Karpas-422 (cell line): ENCODE measurements at places on chromosomes 12 and 14. TPM values are rescaled to one million over a fixed set of nuclear protein-coding genes. Genes with fewer than 3 reads are reported as not detected.

Gene TMEM63C
- total RNA-seq: 5.0 and 8.4 TPM in 2 replicates

Gene DTX1
- 227 and 481 TPM in 2 replicates for total RNA-seq

Gene MYF5
- not detected in 2 replicates for total RNA-seq

Gene ALG10
- 22.9 and 41.0 TPM in 2 replicates for total RNA-seq

Gene DHRS1
- 27.1 and 35.9 TPM in 2 replicates for total RNA-seq

Gene SYNDIG1L
- not detected in 2 replicates for total RNA-seq

Gene TRIM9
- total RNA-seq: 0.63 and 1.7 TPM in 2 replicates

Gene LAG3
- 0.22 and 0.32 TPM in 2 replicates for total RNA-seq

DNA sequence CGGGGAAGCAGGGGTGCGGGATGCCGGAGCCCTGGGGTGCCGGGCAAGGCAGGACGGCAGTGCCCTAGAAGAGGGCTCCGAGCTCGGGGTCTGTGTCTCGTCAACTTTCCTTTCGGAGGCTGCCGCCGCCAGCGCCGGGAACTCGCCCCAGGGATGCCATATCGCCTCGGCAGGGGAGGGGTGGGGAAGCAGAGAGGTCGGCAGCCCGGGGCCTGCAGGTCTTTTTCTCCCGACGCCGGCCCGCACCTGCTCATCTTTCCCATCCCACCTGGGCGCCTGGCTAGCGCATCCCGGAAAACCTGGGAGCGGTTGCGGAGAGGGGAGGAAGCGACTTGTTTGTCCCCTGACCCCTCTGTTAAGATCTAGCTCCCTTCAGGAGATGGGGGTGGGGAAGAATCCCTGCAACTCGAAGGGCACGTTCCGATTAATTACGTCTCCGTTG, 547 bp downstream of the CNTN1 start:
- no peak for DNase-seq

DNA sequence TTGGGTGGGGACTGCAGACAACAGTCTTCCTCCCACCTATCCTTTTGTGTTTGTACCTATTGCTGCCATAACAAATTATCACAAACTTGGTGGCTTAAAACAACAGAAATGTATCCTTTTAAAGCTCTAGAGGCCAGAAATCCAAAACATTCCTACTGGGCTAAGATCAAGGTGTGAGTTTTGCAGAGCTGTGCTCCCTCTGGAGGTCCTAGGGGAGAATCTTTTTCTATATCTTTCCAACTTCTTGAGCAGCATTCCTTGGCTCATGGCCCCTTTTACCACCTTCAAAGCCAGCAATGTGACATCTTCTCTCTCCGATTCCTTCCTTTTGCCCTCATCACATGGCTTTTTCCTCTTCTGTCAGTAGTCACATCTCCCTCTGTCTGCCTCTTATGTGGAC, 190.6 kb downstream of the TTC8 start:
- DNase-seq: no peak

- no peak for DNase-seq
These were observed 42.8 kb downstream of the BCAT1 start for GRCh38 chr12:24906141-24906540.

DNA sequence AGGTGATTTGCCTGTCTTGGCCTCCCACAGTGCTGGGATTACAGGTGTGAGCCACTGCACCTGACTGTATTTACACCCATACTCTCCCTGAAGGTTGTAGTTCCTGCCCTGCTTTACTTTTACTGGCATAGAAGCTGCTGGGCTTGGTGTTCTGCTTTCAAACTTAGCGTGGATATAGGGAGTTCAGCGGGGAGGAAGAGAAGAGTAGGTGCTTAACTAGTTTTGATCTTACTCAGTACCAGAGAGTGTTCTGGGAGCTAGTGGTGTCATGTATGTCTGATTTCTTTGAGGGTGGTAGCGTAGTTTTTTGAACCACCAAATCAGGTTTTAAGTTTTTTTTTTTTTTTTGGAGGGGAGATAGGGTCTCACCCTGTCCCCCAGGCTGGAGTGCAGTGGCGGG, 13.8 kb downstream of the RCOR1 start:
- no peak for DNase-seq

DNA sequence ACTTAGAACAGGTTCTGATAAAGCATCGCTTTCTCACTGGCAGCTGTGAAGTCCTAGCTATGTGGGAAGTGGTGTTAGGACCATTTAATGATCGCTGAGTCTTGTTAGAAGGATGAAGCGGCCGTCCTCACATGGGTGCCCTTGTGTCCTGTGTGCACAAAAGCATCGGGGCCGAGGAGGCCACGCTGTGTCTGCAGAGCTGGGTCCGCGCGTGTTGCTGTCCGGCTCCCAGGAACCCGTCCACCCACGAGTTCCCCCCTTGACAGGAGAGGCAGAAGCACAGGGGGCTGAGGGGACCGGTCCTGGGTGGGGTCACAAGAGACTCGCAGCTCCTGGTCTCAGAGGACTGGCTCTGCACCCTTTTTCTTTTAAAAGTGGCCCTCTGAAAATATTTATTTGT, 90.4 kb downstream of the ADGRD1 start:
- DNase-seq: no peak

GRCh38 chr12:68335462-68335861, 3.3 kb upstream of the MDM1 start:
- DNase-seq: no peak
